CD14-positive monocyte (primary cell): ENCODE measurements at places on chromosomes 12 and 14.

DNA sequence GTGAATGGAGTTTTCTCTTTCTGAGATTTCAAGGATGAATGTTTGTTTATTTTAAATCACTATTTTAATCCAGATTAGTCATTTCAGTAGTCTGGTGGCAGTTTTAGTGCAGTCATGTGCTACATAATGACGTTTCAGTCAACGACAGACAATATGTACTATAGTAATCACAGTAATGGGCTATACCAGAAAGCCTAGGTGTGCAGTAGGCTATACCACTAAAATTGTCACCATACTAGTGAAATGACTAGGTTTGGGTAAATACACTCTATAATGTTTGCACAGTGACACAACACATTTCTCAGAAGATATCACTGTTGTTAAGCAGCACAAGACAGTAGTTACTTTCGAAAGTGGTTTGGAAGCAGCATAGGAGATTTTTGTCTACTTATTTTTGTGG is 203.1 kb downstream of the ETNK1 start:
- DNase-seq = no peak

GRCh38 chr12:9651265-9651729 is 18.2 kb upstream of the CLEC2D start:
- peak; percentile 41 for DNase-seq

GRCh38 chr12:3313066-3313465 is 177.9 kb upstream of the PRMT8 start:
- DNase-seq = no peak

DNA sequence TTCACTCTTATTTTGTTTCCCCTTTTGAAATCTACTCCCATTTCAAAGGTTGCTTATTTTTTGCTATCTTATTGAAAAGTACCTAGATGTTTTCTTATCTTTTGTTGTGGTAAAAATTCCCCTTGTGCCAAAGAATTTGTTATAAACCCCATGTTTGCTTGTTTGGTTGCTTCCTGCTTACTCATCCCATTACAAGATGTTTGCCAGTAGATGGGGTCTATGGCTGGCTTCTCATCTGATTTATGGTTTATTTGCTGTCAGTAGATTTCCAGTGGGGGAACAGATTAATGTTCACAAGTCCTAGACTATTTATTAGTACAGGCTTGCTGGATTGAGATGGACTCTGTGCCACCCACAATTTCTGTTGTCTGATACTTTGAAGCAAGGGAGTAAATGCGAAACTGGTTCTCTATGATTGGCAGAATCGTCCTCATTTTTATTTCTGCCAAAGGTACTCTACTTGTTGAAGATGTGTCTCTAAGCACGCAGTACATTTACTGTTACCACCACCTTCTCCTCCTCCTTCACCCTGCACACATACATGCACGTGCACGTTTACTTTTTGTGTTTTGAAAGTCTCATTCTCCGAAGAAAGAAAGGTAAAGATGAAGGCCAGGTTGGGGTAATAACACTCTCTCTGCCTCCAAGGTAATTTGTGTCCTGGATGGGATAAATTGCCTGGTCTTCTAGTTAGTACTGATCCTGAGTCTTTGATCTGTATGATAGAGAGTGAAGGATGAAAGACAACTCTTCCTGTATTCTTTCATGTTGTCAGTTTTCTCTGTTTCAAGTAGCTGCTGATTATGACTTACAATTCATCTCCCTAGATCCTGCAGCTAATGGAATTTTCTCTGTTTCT is 117.2 kb upstream of the ATP2B1 start:
- DNase-seq = peak; percentile 13

GRCh38 chr12:39538679-39539104 is 80.9 kb downstream of the ABCD2 start:
- no peak for DNase-seq

DNA sequence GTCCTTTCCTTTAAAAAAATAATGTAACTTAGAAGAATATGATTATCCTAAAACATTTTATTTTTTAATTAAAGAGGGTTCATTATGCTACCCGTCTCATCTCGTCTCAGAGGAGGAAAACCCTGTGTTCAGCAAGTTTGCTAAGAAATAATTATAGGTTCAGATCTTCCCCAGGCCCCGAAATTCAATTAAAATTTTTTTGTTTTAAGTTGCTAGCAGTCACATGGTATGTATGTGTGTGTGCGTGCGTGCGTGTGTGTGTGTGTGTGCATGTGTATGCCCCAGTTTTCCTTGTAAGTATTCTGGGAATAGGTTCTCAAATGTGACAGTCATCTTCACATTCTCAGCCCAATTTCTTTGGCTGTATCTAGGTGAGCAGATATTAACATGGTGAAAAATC is 86.6 kb upstream of the HOXC13 start:
- no peak for DNase-seq

DNA sequence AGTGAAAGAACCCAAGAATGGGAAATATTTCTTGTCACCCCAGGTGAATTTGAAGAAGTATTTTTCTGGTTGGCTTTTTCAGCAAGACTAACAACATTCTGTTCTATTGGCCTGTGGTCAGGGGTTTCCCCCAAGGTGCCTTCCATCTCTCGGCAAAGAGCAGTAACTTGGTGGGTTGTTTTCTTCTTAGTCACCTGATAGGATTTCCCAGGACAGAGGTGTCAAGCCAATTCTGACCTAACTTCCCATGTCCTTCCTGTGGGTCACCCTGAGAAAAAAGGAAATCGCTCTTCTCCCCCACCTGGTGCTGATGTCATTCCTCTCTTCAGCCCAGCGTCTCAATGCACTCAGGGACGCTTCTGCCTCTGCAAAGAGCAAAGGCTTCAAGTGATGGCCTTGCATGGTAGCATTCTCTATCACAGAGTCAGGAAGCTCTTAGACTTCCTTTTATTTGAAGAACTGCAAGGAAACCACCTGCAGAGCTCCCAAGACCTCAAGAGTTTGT is 16.1 kb upstream of the IFNG start:
- no peak for DNase-seq

DNA sequence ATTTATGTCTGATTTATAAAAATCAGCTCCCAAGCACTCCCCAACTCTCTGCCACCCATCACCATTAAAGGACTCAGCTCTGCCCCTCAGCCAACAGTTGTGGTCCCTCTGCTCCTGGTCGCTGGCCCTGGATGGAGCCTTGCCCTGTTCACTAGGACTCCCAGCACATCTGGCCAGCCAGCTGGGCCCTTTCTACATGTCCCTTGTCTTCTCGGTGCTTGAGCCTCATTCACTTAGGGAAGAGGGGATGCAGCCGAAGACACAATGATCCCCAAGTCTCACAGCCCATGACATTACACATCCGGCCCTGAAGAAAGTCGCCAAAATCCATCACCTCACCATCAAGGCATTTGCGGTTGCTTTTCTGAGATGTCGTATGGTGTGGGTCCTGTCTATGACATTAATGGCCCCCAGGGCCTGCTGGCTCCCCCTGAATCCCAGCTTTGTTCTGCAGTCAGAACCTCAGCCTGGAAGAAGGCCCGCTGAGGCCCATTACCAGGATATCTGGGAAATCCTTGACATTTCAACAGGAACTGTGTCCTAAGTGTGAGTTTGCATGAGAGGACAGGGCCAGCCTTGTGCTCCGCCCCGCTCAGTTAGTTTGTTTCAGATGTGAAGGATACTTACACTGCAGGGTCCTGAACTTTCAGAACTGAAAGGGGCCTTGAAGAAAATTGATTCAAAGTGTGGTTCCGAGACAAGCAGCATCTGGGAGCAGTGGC is 19.1 kb downstream of the TSPAN11 start:
- no peak for DNase-seq

DNA sequence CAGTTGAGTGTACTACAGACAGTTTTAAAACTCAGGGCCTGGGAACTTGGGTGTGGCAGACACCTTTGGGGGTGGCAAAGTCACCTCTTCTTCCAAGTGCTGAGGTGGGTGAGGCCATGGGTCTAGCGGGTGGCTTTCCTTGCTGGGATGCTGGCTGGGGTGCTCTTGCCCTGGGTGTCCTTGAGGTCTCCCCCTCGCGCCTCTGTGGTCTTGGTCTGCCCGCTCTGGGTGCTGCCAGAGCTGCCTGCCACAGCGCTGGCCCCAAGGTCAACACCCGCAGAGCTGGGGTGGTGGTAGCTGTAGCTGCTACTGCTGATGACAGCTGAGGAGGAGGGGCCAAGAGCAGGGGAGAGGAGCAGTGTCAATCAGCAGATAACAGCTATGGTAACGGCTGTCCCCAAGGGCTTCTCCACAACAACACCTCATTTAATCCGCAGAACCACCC is 6.8 kb downstream of the KRT74 start:
- DNase-seq = no peak

DNA sequence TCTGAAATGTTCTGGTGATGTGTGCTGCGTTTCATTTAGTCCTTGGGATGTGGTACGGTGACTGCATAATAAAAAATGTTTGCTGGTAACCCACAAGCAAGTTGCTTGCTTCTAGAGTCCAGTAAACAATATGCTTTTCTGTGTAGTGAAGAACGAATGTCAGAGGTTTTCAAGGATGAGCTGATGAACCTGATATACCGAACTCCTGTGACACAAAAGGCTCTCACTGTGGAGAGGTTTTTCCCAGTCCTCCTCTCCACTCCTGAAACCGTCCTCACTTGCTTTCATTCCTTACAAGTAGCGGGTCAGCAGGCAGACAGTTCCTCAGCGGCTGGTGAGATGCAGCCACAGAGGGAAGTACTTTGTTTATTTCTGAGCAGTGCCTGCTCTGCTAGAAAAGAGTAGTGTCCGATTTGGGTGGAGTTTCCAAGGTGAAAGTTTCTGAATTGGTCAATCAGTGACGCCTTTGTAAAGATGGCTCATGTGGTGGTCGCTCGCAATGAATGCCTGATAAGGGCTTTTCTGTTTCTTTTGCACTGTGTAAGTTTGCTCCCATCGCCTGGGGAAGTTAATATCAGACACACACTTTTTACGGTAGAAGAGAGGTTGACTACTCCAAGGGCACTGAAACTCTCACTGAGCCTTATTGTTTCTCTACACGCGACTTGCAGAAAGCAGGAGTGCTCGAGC is 3.0 kb downstream of the ETV6 start:
- DNase-seq = no peak

DNA sequence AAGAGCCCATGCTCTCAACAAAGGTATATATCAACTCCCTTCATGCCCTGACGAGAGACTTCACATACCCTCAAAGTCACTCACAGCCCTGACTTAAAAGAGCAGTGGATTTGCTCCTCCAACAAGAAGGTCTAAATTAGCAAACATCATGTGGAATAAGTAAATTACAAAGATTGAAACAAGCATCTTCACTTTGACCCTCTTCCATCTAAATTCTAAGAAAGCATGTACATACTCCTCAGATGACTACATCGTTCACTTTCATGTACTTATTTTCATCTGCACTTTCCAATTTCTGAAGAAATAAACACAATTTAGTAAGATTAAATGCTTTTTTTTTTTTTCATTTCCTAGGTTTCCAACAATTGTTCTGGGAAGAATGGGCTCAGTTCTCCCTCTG is 38.6 kb upstream of the KRR1 start:
- no peak for DNase-seq

- no peak for DNase-seq
Observed at GRCh38 chr12:123369229-123369628, 4.6 kb upstream of the SBNO1 start.

DNA sequence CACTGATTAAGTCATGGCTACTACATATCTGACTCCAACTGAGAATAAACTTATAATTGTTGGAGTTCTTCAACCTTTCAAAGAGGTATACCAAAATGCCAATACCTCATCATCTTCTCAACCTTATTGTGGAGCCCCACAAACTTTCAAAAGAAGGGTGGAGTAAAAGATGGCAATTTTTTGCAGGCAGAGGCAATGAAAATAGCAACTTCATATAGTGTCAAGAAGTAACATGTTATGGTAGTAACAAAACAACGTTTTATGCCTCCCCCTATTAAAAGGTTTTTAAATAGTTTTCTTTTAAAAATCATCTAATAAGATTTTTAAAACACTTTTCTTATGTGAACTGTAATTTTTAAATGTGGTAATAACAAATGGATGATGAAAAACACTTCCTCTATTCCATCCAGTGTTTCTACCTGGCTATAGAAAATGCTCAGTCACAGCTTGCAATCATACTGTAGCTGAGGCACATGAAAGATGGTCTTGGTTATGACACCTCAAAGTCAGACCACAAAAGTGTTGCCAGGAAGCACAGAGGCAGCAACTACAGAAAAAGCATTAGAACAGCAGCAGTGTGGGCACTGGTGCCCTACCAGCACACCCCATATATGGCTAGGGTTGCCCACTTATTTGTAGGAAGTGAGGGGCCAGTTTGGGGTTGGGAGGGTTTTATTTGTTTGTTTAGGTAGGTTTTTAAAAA is 7.0 kb downstream of the PPP1R12A start:
- peak; percentile 52 for DNase-seq

DNA sequence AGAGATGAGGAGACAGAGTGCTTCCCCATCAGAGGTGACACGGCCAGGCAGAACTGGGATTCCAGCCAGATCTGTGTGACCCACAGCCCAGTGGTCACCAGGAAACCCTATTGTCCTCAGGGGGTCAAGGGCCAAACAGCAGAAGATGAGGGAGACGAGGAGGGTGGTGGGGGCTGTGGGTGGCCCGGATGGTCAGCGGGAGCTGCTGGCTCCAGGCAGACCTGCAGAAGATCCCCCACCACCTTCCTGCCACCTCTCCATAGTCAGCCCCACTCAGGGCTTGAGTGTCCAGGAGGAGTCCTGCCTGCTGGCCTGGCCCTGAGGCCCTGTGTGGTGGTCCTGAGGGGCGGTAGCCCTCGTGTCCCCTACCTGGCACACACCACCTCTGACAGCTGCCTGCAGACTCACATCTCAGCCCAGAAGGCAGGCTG is 136.8 kb downstream of the CALM1 start:
- no peak for DNase-seq

- DNase-seq = peak; percentile 73
Observed at GRCh38 chr12:47813511-47814196, 6.0 kb downstream of the HDAC7 start.

- DNase-seq = peak; percentile 79
Observed at GRCh38 chr12:124655698-124656516, 88.5 kb upstream of the NCOR2 start.

GRCh38 chr12:18430425-18431048 is 169.2 kb downstream of the PIK3C2G start:
- no peak for DNase-seq

DNA sequence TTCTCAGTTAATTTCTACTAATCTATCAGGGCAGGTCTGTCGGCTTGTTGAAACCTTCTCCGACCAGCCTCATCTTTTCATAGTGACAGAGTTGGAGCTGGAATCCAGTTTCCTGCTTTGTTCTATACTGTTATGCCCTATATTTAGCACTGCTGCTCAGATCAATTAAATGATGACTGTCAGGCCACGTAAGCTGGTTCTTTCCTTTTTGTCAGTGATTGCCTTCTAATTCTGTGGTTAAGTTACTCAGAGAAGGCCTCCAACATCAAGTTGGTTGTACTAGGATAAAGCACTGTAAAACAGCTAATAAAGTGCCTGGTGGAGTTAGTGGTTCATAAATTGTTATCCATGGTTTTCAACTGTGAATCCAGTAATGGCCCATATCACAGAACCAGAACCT is 22.6 kb downstream of the DERA start:
- no peak for DNase-seq

GRCh38 chr12:29427964-29428363 is 47.0 kb upstream of the ERGIC2 start:
- DNase-seq = peak; percentile 77

- no peak for DNase-seq
Observed at GRCh38 chr14:36928432-36928831, 244.0 kb downstream of the SLC25A21 start.

- DNase-seq = no peak
Observed at GRCh38 chr12:115528466-115528865, 749.0 kb downstream of the MED13L start.

GRCh38 chr14:43568022-43568421 is 939.1 kb downstream of the FSCB start:
- DNase-seq = no peak
